ENCODE measurements at places on chromosomes 1 and 21.
A peak's percentile ranks its signal among the peaks of the same experiment; 100 is the strongest.

DNA sequence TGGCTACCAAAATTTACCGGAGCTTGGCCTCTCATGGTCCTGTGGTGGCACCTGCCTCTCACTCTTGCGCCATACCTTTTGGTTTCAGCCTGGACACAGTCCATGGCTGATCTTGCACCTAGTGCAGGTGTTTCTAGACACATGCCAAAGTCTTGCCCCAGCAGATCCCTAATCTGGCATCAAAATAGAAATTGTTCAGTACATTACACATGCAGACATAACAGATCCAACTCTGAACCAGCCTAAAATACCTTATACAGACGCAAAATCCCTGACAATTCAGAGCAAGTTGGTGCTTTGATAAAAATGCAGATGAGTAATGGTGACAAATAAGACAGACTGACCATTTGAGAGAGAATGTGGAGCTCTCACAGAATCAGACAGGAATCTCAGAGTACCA lies 44.1 kb downstream of the NGF start:
- no peak for DNase-seq

DNA sequence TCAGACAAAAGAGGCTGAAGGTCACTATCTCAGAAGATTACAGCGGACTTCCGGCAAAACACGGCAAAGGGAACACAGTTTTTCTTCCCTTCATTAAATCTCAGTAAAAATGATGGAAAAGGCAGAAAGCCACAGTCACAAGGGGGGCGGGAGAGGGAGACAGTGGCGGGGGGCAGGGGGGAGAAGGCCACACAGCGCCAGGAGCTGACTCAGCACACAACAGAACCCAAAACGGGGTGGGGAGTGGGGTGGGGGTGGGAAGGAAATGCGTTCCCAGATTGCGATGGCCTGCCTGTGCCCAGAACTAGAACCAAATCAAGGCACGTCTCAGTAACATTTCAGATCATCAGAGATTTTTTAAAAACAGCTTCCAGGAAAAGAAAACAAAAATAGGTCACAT lies 13.4 kb downstream of the CFAP74 start:
- DNase-seq: no peak

DNA sequence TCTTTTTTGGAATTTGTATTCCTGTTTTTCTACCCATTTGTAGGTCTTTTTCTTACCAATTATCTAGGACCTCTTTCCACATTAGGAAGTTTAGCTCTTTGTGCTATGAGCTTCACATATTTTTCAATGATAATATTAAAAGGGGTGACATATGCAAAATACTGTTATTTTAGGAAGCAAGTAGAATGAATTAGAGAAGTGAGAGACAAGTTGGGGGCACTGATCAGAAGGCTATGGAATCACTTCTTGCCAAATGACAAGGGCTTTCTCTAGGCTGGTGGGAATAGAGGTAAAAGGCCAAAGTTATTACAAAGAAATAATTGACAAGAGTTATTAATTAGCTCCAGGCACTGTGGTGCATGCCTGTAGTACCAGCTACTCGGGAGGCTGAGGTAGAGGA lies 4.3 kb upstream of the BCAR3 start:
- DNase-seq: no peak

DNA sequence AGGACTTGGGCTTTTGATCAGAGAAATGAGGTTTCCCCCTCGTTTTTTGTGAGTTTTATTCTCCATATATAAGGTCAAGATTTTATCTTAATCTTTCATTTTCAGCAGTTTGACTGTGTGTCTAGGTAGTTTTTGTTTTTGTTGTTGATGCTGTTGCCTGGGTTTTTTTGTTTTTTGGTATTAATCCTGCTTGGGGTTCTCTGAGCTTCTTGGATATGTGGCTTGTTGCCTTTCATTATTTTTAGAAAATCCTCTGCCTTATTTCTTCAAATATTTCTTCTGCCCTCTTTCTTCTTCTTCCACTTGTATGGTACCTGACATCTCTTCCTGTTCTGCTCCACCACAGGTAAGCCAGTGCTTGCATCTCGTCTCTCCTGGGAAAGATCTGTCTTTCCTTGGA lies 25.0 kb downstream of the EFCAB7 start:
- no peak for DNase-seq

- no peak for DNase-seq
Measured at GRCh38 chr1:19317126-19317910, 5.2 kb downstream of the SLC66A1 start.

DNA sequence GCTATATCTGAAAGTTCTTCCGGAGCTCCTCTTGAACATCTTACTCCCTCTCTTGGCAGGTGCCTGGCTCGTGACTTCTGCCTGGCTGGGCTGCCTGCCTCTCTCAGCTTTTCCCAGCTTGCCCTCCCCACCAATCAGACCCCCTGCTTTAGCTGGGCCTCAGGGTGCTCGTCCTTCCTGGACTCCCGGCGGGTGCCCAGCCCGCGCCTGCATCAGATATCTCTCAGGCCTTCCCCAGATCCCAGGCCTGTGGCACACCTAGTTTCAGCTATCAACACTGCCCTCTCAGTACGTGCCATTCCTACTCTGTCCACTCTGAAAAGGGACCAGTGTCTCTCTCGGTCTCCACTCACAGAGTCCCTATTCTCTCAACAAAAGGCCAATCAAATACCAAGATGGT lies 96.5 kb upstream of the CLDN14 start:
- no peak for DNase-seq

DNA sequence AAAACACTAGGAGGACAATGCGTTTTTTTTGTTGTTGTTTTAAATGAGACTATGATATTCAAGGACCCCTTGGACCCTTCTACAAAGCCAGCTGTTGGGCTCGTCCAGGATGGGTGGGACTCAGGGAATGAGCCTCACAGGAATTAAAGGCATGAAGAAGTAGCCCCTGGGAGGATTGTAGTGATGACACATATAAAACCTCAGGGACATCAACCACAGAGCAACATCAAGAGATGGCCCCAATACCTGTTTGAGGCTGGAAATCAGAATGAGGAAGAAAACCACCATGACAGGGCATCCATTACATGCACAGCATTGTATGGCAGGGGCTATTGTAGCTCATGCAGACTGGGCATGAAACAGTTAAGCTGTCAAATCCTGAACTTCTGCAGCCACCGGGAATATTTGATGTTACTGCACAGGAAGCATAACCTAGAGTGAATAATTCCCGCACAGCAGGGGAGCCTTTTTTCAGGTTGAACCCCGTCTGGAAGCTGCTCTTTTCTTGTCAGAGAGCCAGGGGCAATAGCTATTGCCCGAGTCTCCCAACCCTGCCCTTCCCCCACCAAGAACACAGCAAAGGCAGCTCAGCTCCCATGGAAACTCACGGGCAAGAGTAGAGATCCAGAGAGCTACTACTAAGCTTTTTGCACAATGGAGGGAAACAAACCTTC lies 140.2 kb upstream of the FGGY start:
- no peak for DNase-seq

GRCh38 chr1:212691561-212692071 lies 8.0 kb downstream of the BATF3 start:
- DNase-seq: no peak

DNA sequence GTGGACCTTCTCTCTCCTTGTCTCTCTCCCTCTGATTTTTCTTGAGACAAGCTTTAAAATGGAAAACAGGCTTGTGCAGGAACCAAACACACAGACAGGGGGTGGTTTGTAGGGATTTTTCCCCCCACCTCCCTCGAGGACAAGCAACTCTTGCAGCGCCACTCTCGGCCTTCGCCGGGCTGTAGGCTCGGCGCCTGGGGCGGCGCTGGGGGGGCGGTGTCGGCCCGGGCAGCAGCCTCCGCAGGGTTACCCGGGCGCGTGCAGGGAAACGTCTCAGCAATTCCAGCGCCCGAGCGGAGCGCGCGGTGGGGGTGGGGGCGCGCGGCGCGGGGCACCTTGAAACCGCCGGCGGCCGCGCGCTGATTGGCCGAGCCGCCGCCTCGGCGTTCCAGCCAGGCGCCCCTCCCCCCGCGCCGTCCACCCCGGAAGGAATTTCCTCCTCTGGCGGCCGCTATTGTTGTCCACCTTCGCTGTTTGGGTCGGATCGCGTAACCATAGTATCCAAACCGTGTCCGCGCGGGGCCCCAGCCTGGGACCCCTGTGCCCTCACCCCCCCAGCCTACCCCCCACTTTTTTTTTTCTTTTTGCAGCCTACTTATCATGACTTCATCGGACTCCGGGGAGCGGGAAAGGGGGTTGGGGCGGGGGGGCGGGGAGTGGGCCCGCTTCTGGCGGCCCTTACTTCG lies 59.8 kb upstream of the ACOT11 start:
- peak; percentile 84 for DNase-seq

DNA sequence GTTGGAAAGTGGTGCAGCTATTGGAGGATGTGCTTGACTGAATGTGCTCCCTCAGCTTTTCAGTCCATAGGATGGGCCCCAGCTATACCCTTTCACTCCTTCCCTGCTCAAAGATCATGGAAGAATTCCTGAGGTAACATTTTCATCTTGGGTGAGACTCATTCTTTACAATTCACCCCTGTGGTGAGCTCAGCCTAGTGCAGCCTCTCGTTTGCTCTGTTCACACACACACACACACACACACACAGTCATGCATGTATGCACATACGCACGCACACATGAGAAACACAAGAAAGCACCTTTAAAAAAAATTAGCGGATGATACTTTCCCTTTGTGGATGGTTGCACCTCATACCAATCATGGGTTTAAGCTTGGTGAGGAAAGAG lies 25.8 kb downstream of the CCN1 start:
- DNase-seq: no peak

GRCh38 chr1:185338719-185339622 lies 21.9 kb upstream of the IVNS1ABP start:
- no peak for DNase-seq

GRCh38 chr1:228149406-228150119 lies at the start of gene GJC2:
TSS of gene GJC2 (plus strand) at chr1:228149930. CDS start at chr1:228157759, 7,829 bp downstream.
- DNase-seq: peak; percentile 52

- peak; percentile 87 for DNase-seq
Measured at GRCh38 chr21:41879190-41879998, at the start of gene PRDM15. TSS of gene PRDM15 (minus strand) at chr21:41879344. CDS start at chr21:41860363, 18,981 bp downstream.

- DNase-seq: no peak
Measured at GRCh38 chr1:21823980-21824702, 12.1 kb downstream of the LDLRAD2 start.

- DNase-seq: no peak
Measured at GRCh38 chr21:31924548-31924947, 51.7 kb downstream of the HUNK start.

GRCh38 chr1:99532276-99532580 lies 113.7 kb upstream of the PALMD start:
- no peak for DNase-seq

DNA sequence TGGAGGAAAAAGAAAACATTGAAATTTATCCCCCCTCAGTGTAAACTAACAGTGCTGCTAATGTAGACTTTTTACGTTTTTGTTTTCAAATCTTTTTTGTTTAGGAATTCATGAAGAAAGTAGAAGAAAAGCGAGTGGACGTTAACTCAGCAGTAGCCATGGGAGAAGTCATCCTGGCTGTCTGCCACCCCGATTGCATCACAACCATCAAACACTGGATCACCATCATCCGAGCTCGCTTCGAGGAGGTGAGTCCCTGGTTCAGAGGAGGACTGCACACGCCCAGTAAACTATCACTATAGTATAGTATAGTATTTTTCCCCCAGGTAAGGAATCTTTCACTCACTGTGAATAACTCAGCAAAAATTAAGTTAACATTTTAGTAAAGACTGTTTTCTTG lies 37.8 kb upstream of the BMP8A start:
- DNase-seq: peak; percentile 21

- no peak for DNase-seq
Measured at GRCh38 chr1:9245661-9246060, 11.1 kb downstream of the H6PD start.

GRCh38 chr1:154859786-154860155 lies 10.3 kb downstream of the KCNN3 start:
- no peak for DNase-seq

GRCh38 chr1:9309080-9309479 lies 16.4 kb downstream of the SPSB1 start:
- no peak for DNase-seq

DNA sequence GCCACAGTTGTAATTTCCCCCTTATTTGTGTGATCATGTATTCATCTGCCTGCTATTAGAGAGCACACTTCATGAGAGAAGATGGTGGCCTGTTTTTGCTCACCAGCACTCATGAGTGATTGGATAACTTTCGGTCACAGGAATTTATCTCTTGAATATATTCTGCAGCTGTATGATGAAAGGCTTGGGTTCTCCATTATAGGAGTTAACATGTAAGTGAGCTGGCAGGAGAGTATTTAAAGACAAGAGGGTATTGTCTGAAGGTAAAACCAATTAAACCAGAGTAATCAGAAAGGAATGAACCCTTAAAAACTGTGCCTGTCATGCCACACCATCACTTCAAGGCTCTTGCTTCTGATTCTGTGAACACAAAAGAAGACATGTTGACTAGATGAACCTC lies 574.9 kb upstream of the CAMK1G start:
- DNase-seq: no peak

DNA sequence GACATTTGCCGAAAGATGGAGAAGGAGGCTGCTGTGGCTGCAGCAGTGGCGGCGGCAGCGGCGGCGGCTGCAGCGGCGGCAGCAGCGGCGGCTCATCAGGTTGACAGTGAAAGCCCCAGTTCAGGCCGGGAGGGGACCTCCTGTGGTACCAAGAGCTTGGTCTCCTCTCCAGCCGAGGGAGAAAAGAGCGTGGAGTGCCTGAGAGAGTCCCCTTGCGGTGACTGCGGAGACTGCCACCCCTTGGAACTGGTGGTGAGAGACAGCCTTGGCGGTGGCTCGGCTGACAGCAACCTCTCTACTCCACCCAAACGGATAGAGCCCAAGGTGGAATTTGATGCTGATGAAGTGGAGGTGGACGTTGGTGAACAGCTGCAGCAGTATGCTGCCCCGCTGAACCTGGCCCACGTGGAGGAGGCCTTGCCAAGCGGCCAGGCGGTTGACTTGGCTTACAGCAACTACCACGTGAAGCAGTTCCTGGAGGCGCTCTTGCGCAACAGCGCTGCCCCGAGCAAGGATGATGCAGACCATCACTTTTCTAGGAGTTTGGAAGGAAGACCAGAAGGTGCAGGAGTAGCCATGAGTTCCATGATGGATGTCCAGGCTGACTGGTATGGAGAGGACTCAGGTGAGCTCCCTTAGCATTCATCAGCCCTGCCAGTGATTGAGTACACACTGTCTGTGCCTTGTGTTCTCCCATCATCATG lies 6.3 kb downstream of the ZBTB8B start:
- DNase-seq: no peak

DNA sequence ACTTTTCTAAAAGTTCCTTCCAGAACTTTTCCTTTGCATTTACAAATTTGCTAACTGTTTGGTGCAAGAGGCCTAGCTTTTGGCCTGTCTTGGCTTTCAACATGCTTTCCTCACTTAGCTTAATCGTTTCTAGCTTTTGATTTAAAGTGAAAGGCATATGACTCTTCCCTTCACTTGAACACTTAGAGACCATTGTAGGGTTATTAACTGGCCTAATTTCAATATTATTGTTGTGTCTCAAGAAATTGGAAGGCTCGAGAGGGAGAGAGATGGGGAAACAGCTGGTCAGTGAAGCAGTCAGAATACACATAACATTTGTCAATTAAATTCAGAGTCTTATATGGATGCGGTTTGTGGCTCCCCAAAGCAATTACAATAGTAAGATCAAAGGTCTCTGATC lies 63.0 kb upstream of the MPC2 start:
- no peak for DNase-seq

GRCh38 chr21:44822484-44823178 lies 4.8 kb upstream of the SUMO3 start:
- no peak for DNase-seq

GRCh38 chr1:109898842-109899241 lies 11.8 kb upstream of the CSF1 start:
- no peak for DNase-seq

All from hypothalamus (tissue), 51 donors.